ENCODE measurements at places on chromosomes 12 and 14.

GRCh38 chr14:90184571-90185266, 71.6 kb upstream of the PSMC1 start:
- no peak for ATAC-seq

- ATAC-seq, result peak; percentile 46
Measured at GRCh38 chr14:35384455-35385041, 20.0 kb downstream of the NFKBIA start.

DNA sequence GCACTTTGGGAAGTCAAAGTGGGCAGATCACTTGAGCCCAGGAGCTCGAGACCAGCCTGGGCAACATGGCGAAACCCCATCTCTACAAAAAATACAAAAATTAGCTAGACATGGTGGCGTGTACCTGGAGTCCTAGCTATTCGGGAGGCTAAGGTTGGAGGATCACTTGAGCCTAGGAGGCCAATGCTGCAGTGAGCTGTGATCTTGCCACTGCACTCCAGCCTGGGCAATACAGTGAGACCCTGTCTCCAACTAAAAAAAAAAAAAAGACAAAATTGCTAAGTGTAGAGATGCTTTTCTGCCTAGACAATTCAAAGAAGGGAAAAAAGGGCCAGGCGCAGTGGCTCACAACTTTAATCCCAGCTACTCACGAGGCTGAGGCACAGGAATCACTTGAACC, 3.4 kb upstream of the LRP6 start:
- no peak for ATAC-seq

GRCh38 chr14:67623114-67623513, 3.4 kb downstream of the ARG2 start:
- peak; percentile 72 for ATAC-seq

- no peak for ATAC-seq
Measured at GRCh38 chr12:26229910-26230309, 34.5 kb downstream of the SSPN start.

DNA sequence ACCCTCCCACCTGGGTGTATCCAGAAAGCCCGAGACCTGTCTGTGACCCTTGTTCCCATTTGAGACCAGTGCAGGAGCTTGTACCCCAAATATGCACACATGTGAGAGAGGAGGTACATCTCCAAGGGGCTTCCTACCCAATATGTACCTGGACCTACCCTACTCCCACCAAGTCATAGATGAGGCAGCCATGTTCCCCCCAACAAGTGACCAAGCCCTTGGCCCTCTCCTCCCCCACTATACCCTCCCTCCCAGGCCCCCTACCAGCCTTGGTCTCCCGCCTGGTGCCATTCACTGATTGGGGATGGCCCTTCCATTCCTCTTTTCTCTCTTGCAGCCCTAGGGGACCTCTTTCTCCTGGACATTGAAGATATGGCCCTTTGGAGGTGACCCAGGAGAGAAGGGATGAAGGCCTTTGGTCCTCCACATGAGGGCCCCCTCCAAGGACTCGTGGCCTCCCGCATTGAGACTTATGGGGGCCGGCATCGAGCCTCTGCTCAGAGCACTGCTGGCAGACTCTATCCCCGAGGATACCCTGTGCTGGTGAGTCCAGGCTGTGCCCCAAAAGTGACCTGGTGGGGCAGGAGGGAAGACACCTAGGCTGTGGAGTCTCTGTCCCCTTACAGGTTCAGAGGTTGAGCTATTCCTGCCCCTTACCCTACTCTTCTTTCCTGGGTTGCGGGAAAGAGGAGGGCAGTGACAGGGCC, 1.5 kb downstream of the PLEKHG6 start:
- ATAC-seq, result no peak

- ATAC-seq, result no peak
Measured at GRCh38 chr12:43331935-43332334, 220.1 kb downstream of the ADAMTS20 start.

DNA sequence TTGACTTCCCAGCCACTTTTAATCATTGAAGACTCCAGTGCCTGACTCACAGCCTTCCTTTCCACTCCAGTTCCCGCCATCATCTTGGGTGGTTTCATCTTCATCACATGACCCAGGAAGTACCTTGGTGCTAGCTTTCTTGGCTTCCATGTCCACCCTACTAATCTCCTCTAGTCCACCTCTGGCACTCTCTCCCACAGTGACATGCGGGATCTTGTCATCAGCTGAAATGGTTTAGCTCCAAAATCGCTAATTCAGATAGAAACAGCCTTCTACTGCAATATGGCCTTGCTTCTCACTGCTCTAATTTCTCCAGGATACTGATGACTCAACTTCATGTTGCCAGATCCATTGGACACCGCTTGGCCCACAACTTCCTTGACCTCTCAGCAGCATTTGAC, 24.5 kb downstream of the WDR20 start:
- ATAC-seq, result peak; percentile 75

DNA sequence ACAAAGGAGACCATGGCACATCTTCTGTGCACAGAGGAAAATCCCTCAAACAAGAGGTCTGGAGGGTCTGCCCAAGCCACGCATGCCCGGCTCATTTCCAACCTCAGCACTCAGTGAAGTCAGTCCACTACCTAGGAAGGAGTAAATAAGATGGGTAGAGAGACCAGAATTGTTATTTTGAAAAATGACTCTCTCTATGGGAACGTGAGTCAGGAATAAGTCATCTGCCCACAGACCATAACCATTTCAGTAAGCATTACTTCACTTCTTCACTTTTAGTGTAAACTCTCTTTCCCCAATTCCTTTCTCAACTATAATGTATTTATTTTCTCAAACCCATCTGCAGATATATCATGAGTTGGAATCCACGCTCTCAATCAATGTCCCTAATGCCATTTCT, 1039.9 kb upstream of the USP15 start:
- no peak for ATAC-seq

DNA sequence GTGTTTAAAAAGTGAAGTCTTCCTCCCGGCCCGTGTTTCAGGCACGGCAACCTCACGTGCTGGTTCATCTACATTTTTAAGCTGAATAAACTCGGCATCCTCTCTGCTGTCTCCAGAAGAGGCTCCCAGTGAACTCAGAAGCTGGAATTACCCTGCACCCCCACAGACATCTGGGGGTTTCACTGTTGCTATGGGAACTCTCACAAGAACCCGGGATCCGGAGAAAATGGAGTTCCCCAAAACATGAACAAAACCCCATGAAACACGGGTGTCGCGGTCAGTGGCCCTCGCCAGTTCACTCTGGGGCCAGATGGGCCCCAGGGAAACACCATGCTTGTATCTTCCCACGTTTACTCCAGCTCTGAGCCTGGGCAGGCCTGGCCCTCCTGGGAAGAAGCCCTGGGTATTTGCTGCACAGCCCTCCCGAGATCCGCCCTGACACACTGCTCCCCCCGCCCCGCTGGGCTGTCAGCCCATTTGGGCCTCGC, 143.7 kb downstream of the PIWIL1 start:
- ATAC-seq, result no peak

GRCh38 chr14:54936816-54937215, 34.2 kb upstream of the GCH1 start:
- ATAC-seq, result no peak

- ATAC-seq, result no peak
Measured at GRCh38 chr12:106289196-106289681, 13.3 kb upstream of the TCP11L2 start.

GRCh38 chr14:88170333-88170732, 152.7 kb downstream of the KCNK10 start:
- ATAC-seq, result no peak

- ATAC-seq, result no peak
Measured at GRCh38 chr12:3998968-3999792, 126.0 kb upstream of the PARP11 start.

DNA sequence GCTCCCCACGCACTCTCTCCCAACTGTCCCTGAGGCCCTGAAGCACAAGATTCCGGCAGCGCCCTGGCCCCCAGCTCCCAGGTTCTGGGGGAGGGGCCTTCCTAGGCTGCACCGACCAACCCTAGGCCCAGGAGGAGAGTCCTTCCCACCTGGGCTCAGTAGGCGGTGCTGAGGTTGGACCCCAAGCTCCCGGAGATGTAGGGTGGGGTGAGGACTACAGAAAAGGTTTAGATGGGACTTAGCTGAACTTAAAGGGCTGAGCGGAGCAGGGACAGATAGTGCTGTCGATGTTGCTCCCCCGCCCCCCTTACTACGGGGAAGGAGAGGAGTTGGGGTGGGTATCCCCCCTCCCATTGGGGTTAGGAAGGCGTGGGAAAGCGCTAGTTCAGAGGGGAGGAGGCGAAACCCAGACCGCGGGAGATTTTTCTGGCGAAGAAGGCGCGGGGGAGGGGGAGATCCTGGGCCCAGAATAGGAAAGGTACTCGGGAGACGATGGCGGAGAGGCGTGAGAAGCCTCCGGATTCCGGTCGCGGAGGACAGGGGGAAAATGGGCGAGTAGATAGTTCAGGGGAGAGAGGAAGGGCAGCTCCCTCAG, 4.2 kb upstream of the BAZ2A start:
- peak; percentile 34 for ATAC-seq

GRCh38 chr14:68404652-68405183, 388.1 kb downstream of the ZFP36L1 start:
- ATAC-seq, result peak; percentile 71

- ATAC-seq, result no peak
Measured at GRCh38 chr12:112584266-112584722, 165.5 kb downstream of the PTPN11 start.

DNA sequence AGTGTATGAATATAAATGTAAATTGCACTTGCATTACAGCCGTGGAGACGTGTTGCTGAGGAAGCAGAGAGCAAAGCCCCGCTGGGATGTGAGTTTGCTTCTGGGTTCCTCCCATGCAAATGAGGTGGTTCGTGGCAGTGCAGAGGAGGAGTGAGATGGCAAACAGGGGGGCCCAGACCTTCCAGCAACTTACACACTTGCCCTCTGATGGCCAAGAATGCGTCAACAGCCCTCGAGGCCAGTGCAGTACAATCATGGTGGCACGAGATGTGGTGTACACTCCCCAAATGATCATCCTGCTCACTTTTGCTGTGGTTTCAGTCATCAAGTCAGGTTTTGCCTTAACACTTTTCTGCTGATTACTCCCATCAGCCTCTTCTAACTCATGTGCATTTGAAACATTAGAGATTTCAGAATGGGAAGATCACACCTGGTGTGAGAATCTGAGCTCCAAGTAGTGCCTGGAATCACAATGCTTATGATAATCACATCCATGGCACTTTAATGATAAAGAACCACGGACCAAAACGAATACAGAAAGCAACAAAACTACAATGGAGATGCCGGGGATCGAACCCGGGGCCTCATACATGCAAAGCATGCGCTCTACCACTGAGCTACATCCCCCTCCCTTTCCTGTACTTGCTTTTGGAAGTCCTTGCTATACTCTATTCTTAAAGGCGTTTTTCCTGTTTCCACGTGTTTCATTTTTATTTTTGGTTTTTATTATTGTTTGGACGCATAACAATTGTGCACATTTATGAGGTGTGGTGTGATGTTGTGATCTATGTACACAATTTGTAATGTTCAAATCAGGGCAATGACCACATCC, 7.0 kb upstream of the UBC start:
- no peak for ATAC-seq

DNA sequence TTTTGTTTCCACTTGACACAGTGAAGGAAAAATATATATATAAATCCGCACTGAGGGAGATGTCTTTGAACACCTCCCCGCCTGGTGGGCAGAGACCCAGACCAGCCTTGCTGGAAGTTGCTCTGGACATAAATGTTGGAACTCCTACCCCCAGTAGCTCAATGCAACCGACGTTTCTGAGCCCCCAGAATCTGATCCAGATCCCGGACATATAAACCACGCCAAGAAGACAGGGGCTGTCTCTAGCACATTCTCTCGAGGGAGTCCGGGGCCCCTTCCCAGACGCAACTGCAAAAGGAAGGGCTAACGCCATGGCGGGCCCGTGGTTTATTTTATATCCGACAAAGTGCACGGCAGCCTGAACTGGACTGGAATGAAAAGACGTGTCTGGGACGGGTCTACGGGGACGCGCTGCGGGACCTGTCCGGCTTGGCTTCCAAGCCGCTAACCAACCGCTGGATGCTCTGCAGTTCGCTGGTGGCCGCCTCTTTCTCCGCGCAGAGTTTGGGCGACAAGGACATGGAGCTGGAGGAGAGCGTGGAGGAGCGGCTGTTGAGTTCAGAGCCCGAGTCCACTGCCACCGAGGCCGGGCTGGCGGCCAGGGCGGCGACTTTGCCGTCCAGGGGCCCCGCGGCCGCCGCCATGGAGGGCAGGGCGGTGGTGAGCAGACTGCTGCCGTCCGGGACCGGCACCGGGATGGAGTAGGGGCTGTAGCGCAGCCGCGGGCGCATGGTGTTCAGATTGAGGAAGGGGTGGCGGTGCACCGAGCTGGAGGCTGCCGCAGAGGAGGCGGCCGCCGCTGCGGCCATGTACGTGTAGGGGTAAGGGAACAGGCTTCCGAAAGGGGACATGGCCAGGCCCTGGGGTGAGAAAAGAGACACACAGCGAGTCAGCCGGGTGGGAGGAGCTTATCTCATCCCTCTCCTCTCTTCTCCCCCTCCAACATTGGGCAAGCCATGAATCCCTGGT, 12.2 kb downstream of the TBX3 start:
- ATAC-seq, result no peak

DNA sequence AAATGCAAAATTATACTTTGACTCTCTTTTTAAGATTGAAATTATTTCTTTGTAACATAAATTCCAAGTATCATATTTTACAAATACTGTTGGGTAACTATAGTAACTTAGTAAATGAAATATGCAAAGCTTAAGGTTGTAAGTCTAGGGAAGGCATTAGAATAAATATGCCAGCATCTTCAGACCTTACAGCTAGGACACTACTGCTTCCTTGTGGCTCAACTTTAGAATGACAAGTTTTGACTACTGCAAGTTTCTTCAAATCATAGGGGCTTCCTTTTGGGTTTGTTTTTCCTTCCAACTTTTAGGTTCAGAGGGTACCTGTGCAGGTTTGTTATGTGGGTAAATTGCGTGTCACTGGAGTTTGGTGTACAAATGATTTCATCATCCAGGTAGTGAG, 17.7 kb upstream of the ANP32D start:
- ATAC-seq, result peak; percentile 37

DNA sequence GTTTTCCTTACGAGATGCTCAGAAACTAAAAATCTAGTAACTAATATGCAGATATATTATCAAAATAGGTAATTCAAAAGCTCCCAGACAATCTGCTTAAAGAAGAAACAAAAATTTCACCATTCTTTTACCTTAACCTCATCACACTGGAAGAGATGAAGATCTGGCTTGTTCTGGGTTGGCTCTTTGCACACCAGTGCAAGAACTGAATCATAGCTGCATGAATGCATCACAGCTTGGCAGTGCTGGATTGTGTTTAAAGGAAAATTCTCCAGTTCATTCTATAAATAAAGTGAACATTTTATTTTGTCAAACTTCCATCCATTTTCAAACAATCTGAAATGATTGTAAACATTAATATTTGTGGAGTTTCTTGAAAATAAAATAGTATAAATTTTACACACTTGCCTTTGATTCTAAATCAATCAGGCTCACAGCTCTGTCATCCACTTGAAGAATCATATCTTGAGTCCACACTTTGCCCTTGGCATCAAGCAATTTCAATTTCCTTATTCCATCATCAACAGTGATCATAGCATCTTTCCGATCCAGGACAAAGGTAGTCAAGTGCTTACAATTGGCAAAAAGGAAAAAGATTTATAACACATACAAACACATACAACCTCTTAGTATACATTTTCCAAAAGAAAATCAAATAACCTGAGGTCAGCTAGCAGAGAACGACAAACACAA, 119.8 kb downstream of the EPS8 start:
- ATAC-seq, result no peak
